Left kidney (tissue), 8 donors: ENCODE measurements at places on chromosomes 13 and 19.

GRCh38 chr13:51221108-51221507 lies 1.1 kb upstream of the FAM124A start:
- no peak for DNase-seq

GRCh38 chr13:23506807-23507291 lies 63.4 kb upstream of the TNFRSF19 start:
- DNase-seq: peak; percentile 57

DNA sequence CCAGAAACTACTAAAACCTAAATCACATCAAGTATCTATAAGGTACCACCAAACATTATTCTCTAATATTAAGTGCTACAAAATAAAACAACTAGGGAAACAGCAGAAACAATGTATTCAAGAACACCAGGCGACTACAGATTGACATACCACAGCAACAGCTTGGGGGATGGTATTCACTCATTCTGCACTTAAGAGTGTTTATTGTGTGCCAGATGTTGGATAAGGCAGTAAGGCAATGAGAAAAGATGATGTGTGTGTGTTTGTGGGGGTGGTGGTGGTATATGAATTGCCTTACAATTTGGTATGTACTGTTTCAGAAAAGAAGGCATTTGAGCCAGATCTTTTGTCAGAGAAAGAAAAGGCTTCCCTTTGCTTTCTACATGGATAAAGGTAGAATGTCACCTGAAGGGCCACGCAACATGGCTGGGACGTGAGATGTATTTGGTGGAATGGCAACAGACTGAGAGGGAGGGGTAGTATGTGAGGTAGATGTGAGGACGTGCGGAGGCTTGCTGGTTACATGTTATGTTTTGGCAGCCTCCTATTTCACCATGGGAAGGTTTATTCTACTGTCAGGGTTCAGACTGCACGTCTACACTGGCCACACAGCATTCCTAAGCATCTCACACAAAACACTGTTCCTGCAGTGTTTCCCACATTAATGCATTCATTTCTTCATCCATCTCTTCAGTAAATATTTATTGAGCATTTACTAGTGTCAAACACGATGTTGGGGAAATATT lies 300.7 kb downstream of the KLF12 start:
- no peak for DNase-seq

GRCh38 chr13:23979361-23980159 lies 82.3 kb upstream of the C1QTNF9B start:
- DNase-seq: peak; percentile 68

GRCh38 chr19:39276740-39277139 lies 8.5 kb downstream of the IFNL2 start:
- DNase-seq: no peak

DNA sequence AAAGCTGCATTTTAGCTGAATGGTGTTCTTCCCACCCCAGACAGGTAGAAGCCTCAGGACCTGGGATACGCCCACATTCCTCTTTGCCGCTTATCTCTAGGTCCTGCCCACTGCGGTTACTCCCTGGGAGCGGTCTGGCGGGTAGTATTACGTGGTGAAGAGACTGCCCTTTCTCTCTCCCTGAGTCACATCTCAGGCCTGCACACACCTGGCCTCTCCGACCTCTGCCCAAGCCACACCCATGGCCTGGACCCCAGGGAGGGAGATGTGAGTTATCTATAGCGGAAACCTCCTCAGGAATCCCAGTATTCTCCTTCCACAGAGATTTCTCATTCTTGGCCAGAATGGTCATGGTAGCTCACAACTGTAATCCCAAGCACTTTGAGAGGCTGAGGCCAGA lies 17.3 kb downstream of the RHPN2 start:
- DNase-seq: no peak

- DNase-seq: no peak
Observed at GRCh38 chr13:106589716-106590115, 21.8 kb upstream of the ARGLU1 start.

DNA sequence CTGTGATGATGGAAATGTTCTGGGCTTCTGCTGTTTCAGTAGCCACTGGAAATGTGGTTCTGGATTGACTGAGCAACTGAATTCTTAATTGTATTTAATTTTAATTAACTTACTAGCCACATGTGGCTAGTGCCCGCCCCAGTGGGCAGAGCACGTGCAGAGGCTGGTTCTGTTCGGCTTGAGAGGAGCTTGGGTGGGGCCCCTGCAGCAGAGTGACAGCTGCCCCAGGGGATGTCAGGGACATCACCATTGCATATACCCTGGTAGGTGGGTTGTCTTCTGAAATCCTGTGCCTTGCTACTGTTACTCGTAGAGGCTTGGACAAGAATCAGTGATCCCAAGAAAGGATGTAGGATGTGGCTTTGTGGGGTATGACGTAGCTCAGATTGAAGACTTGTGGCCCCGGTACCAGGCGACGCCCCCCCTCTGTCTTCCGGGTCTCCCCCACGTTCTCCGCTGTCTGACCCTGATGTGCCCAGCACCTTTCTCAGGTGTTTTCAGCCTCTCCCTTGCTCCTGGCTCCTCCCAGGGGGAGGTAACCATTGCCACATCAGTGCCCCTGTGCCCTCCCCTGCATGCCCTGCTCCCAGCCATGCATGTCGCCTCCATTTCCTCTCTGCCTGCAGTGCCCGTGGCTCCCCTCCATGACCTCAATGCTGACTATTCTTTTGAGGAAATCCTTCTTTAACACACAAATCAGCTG lies 102.6 kb upstream of the RNF113B start:
- DNase-seq: peak; percentile 87

DNA sequence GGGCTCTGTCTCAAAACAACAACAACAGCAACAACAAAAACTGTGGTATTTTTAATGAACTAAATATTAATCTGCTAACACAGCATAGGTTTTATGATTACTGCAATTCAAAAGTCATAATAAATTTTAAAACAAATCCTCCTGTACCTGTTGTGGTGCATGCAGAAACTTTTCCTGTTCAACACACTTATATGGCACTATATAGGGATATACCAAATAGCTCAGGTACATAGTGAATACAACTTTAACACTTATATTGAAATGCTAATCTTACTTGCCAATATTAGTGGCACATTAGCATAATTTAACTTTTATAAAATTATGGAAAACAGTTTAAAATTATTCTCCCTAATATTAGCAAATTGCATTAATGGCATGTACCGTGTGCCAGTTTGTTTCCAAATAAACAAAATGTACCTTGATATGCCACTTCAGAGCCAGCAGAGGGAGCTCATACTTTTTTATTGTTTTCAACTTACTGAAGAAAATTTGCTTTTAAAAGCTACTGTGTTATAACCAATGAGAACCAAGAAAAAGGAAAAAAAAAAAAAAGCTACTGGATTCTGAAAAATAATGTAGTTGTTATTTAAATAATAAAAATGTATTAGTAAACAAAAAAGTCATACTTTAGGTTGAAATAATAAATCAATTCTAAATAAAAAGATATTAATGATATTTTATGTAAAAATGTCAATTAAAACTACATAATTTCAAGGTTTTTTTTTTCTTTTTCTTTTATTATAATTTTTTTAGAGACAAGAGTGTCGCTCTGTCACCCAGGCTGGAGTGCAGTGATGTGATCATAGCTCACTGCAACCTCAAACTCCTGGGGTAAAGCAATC lies 18.0 kb upstream of the RBM26 start:
- peak; percentile 32 for DNase-seq

GRCh38 chr13:101332583-101332982 lies 83.7 kb downstream of the NALCN start:
- DNase-seq: no peak

DNA sequence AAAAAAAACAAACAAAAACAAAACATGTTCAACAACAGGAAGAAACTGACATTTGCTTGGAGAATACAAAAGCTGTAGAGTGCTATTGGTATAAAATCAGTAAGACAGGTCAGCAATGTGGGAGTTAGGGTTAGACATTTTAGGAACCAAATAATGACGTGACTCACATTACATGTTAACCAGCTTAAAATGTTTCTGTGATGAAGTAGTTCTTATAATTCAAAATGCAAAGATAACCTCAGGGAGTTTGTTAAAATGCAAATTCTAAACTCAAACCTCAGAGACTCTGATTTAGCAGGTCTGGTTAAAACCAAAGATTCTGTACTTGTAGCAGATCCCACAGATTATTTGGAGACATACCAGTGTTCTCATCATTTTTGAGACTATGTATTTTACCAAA lies 549.4 kb upstream of the SLITRK1 start:
- no peak for DNase-seq

DNA sequence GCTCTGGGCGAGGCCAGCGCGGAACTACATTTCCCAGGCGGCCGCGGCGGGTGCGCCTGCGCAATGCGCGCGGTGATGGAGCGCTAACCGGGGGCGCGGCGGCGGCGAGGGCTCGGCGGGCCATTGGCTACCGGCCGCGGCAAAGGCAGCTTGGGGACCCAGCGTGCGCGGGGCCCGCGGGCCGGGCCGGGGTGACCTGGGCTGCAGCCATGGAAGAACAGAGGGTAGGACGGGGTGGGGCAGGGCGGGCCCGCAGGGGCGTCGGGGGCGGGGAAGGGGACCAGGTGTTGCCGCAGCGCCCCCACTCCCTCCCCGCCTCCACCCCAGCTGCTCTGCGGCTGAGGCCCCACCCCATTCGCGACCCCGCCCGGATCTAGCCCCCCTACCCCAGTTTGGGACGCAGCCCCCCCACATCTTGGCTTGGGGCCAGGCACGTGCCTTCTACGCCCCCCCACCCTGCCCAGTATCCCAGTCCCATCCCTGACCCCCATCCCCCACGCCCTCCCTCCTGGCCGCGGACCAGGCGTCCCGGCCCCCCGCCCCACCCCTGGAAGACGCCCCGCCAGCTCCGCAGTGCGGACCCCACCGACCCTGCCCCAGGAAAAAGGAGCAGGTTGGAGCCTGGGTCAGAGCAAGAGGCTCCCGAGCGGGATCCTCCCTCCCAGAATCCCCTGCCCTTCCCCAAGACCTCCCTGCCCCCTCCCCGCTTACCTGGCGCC lies at the start of gene FSD1:
FSD1 (plus strand) TSS at position 61 of the 719 bp plus-strand sequence; CDS start at position 210, 149 bp downstream.
- DNase-seq: no peak

GRCh38 chr13:106172176-106172905 lies 363.1 kb downstream of the EFNB2 start:
- no peak for DNase-seq

DNA sequence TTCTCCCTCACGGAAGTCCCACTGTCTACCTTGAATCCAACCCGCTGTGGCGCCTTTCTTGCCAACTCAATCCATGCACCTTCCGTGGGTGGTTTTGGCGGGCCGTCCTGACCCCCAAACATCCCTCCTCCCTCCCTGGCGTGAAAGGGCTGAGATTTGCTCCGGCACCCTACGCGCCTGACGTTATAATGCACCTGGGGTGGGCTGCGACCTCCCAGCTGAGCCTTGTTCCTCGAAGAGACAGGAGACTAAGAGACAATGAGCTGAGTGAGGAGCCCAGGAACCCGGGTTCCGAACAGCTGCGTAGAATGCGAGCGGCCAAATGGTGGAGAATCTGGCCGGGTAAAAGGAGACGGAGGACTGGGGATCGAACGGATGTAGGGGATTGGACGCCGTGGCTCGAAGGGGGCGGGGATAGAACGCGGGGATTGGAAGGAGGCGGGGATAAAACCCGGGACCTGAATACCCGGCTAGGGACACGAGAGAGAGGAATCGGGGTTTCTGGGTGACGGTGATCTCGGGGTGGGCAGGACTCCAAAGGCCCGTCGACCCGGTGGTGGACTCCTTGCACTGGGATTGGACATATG lies at the start of gene CPT1C:
CPT1C (plus strand) TSS at position 461 of the 587 bp plus-strand sequence. CDS start 1,137 bp downstream, outside the sequence.
- DNase-seq: peak; percentile 70

GRCh38 chr19:17841810-17842662 lies 5.7 kb downstream of the JAK3 start:
- peak; percentile 85 for DNase-seq

GRCh38 chr19:6744381-6745301 lies 5.2 kb downstream of the TRIP10 start:
- no peak for DNase-seq

DNA sequence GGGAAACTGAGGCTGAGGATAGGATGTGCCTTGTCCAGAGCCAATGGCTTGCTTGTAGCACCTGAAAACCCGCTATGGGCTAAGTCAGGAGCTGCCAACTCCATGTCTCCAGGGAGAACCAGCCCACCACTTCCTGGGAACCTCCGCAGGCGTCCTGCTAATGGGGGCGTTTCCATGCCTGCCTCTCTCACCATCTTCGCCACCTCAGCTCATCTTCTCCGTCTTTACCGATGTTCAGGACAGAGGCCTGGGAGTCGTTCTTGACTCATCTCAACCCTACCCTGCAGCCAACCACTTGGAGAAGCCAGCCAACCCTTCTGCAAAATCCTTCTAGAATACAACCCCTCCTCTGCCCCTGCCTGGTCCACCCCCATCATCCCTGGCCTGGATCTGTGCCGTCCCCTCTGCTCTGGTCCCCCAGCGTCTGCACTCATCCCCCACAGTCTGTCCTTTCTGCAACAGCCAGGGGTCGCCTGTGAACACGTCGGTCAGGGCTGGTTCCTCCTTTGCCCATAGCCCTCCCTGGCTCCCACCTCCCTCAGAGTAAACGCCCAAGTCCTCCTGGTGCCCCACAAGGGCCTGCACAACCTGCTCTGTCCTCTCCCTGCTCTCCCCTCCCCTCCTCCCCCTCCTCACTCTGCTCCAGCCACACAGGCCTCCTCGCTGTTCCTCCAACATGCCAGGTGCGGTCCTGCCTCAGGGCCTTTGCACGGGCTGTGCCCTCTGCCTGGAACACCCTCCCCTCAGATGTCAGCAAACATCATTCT lies 31.0 kb downstream of the PTPRS start:
- no peak for DNase-seq

GRCh38 chr19:17107546-17108452 lies 32.2 kb downstream of the MYO9B start:
- no peak for DNase-seq

GRCh38 chr13:64090311-64090710 lies 2674.7 kb upstream of the PCDH20 start:
- DNase-seq: no peak

DNA sequence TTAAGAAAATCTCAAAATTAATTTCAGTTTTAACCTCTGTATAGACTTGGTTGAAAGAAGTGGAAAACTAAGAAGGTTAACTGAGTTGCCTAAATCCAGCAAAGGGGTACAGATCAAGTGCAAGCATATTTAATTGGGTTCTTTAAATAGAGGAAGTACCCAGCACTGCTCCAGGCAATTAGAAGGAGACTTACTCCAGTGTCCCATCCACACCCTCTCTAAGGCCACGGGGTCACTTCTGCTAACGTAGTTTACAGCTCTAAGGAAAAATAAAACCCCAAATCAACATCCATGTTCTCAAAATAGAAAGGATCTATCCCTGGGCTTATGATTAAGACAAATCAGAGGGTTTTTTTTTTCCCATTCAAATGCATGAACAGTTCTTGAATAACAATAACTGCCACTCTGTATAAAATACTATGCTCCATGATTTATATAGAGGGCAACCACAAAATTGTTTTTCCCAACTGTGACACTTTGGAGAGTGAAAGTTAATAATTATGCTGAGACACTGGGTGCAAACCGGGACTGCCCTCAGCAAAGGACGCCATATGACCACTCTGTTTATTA lies 4.6 kb downstream of the FRY start:
- no peak for DNase-seq
